ENCODE measurements at places on chromosomes 16 and 17. TPM values are rescaled to one million over a fixed set of nuclear protein-coding genes. Genes with fewer than 3 reads are reported as not detected.
A peak's percentile ranks its signal among the peaks of the same experiment; 100 is the strongest.

The KANSL1 gene
- 27.1 TPM for total RNA-seq

The TEFM gene
- 12.5 TPM for total RNA-seq

The CCL22 gene
- not detected for total RNA-seq

DNA sequence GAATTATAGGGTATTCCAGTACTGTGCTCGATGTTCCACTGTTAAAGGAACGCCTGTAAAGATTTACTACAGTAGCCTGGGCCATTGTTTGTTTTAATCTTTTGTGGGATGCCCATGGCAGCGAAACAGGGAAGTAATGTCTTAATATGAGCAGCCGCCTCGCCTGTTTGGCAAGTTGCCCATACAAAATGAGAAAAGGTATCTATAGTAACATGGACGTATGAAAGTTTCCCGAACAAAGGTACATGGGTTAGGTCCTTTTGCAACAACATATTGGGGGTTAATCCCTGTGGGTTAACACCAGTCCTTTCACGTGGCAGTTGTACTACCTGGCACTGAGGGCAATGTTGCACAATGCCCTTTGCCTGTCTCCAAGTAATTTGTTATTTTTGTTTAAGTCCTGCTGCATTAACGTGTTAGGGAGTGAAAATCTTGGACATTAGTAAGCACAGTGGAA, 21.1 kb upstream of the TMC5 start:
- DNase-seq, result no peak

- peak; percentile 87 for DNase-seq
Measured at GRCh38 chr17:82006468-82007227, 16.0 kb downstream of the CENPX start.

DNA sequence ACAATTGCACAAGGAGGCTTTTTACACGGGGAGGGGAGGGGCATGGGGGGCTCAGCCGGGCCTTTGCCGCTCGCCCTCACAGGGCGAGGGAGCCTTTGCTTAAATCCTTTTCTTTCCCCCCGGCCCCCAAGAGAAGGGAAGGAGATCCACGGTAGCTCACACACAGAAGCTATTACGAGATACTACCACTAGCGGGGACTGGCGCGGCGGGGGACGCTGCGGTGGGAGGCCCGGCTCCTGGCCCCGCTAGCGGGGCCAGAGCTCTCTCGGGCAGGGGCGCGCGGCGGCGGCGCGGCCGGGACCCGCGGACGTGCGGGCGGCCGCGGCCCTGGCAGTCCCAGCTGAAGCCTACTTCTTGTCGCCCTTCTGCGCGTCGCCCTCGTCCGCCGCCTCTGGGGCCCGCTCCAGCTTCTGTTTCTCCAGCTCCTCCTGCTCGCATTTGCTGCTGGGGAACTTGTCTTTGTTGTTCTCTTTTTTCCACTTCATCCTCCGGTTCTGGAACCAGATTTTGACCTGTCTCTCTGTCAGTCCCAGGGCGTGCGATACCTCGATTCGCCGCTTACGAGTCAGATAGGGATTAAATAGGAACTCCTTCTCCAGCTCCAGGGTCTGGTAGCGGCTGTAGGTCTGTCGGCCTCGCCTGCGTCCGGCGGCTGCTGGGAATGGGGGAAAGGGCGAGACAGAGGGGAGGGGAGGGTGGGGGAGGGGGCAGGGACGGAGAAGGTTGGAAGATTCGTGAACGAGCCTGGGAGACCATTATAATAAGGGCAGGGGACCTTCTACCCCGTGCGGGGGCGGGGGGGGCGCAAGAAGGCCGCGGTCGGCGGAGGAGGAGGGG, 2.0 kb downstream of the HOXB8 start:
- peak; percentile 65 for DNase-seq

GRCh38 chr16:88343271-88343791, 39.4 kb upstream of the ZNF469 start:
- DNase-seq, result no peak

GRCh38 chr17:47873200-47874090, 22.5 kb upstream of the SP6 start:
- no peak for DNase-seq

GRCh38 chr16:21523411-21524067, 75.8 kb upstream of the METTL9 start:
- DNase-seq, result no peak

GRCh38 chr17:31309556-31309955, 4.3 kb downstream of the EVI2B start:
- DNase-seq, result no peak

GRCh38 chr16:57412584-57412983, 8.0 kb downstream of the CCL17 start:
- DNase-seq, result no peak
